ENCODE measurements at places on chromosomes 12 and 14.

DNA sequence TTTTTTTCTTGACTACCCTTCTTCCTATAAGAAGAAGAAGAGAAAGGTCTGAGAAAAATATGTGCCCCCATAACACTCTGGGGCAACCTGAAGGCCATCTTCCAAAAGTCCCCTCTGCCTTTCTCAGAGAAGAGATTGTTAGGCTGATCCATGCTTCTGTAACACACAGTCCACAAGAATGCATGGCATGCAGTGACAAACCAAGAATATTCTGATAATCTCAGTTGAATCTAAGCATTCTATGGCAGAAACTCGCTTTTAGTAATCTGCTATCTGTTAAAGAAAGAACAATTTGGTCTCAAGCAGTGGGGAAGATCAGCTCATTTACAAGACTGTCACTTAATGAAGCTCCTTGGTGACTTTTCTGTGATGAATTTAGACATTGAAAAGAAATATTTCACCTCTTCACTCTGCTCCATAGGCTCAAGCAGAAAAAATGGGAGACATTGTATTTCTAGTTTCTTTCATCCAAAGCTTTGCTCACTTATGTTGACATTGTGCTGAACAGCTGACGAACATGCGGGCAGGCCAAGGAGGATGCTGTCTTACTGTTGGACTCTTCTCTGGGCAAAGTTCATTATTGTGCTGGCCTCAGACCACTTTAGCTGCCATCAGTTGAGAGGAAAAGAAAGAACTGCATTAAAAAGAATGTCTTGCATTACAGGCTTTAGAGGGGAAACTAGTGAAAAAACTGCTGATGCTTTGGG, 957.1 kb downstream of the DIO2 start:
- no peak for DNase-seq

DNA sequence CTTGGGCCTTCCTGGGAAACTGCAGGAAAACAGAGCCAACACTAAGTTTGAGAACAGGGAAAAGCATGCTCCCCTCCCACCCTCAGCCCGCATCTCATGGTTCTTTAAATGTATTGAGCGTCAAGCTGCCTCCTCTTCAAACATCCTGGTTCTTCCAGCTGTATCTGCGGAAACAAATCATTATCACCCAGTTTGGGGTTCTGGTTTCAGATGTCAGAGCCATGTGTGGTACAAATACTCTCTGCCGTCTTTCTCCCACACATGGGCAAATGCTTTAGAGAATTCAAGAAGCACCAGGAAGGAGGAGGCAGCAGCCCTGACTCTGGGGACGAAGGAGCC, 29.1 kb downstream of the JDP2 start:
- no peak for DNase-seq

GRCh38 chr14:69324341-69324931, 64.5 kb downstream of the GALNT16 start:
- no peak for DNase-seq

- DNase-seq, result no peak
Observed at GRCh38 chr12:20278276-20278675, 90.1 kb upstream of the PDE3A start.

- DNase-seq, result no peak
Observed at GRCh38 chr12:5656836-5657235, 224.9 kb downstream of the NTF3 start.

DNA sequence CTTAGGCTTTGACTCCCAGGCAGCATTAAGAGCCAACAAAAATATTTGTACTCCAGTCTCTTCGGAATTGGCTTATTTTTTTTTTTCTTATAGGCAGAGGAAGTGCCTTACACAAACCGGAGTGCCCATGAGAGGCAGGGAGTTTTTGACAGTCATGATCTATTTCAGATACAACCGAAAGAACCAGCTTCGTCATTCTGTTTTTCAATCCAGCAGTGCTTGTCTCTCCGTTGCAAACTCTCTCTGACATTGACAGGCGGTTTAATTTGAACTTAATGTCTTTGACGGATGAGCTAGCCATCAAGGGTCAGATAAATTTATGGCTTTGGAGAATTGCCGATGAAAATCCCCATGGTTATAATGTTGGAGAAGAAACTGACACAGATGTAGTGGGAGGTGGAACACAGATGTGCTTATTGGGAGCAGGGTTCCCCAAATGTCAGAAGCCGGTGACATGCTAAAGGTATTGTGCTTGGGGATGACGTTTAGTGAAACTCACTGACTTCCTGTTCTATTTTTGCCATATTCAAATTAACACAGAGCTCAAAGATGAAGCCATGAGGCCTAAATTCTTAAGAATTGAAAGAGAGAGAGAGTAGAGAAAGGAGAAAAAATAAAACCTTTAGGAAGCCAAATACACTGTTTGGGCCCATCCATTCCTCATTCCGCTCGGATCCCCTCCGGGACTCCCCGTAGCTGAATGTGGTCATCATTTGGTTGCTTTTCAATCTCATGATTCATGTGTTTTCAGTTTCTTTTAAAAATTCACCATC, 59.7 kb downstream of the PLXNC1 start:
- DNase-seq, result no peak

DNA sequence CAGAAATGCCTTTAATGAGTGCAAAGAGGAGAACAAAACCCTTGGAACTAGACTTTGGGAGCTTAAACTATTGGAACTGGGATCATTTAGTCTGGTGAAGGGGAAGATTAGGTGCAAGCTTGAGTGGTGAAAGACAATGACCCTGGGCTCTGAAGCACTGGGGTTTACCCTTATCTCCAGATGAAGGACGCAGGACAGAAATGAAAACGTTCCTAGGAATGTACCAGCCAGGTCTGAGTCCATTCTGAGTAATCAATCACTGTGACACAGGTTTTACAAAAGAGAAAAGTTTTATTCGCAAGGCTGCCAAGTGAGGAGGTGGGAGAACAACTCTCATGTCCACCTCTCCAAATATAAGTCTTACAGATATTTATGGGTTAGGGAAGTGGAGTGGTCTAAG, 249.1 kb downstream of the LRIG3 start:
- DNase-seq, result no peak

DNA sequence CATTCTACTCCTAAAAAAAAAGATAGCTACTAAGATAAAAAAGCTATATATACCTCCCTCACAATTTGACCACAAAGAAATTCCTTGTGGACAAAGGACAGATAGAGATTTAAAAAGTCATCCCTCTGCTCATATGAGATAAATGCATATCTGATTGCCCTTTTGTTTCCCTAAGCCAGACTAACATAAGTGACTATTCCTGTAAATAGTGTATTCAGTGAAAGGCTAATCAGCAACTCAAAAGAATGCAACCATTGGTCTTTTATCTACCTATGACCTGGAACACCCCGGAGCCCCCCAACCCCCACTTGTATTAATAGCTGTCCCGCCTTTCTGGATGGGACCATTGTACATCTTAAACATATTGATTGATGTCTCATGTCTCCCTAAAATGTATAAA, 6.3 kb upstream of the TMPO start:
- DNase-seq, result no peak

DNA sequence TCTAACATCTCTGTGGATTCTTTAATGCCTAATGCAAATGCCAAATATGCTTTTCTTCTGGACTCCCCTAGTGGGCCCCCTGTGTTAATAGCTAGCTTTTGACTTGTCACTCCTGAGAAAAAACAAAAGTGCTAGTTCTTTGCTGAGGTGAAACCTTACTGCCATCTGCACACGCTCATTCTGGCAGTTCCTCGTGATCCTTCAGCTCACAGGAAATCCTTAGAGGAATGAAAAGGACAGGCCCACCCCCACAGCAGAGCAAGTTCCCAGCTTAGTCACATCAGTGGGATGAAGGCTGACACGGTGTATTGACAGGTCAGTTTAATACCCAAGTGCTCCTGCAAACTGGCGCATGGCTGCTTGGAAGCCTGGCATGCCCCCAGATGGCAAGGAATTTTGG, 165.1 kb upstream of the ATP2B1 start:
- no peak for DNase-seq

- no peak for DNase-seq
Observed at GRCh38 chr12:12398026-12398859, 41.4 kb downstream of the BORCS5 start.

DNA sequence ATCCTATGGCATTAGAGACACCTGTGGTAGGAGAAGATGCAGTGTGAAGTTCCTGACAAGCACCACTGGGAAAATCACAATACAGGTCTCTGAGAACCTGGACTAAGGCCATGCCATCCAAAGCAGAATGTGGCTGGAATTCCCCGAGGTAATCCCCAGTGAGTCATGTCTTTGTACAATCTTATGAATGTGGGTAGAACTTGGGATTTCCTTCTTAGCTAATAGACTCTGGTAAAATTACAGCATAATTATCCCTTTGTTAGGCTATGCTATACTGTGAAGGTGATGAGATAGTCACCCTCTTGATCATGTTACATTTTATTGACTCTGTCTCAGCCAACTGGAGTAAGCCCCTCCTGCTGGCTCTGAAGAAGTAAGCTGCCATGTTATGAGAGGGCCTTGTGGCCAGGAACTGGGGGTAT, 224.3 kb upstream of the DCN start:
- no peak for DNase-seq

DNA sequence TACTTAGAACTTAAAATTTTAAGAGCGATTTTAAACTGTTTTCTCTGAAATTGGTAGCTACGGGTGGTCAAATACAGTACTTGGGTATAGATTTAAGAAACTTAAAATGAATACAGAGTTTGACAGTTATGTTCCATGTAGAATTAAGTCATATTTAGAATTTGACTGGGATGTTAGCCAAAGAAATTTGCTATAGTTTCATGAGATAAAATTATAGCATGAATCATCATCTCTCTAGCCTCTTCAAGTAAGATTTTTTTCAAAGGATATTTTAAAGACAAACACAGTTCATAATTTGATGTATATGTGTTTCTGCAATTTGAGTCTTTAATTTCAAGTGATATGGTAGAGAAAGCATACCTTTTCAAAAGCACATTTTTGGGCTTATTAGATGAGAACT, 41.0 kb downstream of the ZCRB1 start:
- DNase-seq, result no peak

- DNase-seq, result no peak
Observed at GRCh38 chr12:51434305-51434704, 9.7 kb downstream of the SLC4A8 start.

DNA sequence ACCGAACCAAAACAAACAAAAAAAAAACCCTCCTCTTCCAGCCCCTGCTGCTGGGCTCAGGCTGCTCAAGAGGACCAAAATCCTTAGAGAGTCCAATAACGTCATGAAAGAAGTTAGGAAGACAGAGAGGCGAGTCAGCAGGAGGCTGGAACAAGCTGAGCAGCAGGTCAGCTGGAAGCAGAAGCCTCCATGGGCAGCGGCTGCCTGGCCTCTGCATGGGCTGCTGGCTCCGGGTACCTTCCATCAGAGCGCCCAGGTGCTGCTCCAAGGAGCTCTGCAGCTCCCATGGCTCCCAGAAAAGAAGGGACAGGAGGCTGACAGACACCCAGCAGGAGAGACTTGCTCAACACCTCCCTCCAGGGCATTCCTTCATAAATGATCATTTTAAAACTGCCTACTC, 3.2 kb upstream of the KRT2 start:
- no peak for DNase-seq

GRCh38 chr14:56131865-56132833, 13.9 kb downstream of the PELI2 start:
- DNase-seq, result no peak

DNA sequence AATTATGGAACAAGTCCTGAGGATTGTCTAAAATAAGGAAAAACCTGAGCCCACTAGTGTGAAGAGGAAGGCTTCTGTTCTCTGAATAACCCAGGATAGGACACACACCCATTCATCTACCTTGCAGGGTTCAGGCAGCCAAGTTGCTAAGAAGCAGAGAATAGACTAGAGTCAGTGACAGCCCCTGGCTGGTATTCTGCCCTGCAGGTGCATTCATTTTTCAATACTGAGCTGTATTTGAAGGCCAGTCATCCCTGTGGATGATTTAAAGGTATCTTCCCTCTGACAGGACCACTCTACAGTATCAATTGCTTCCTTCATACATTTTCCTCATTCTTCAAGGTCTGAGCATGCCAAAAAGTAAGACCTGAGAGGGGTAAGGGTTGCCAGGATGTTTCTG, 22.9 kb downstream of the WNT5B start:
- no peak for DNase-seq

DNA sequence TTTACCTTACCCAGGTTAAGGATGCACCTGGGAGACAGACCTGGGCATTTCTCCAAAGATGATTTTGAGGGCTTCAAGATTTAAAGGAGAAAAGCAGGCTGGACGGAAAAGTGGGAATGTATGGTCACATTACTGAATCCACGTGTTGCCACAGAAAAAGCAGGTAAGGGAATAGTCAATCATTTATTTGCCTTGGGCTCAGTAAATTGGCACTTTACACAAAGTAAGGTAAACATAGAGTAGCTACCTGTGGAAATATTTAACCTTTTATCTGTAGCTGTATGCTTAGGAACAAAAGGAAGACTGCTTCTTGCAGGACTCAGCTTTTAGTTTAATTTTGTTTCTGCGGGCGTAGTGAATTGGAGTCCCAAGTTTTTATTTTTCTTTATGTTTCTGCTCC, 153.3 kb downstream of the SLCO1B3 start:
- no peak for DNase-seq

GRCh38 chr12:45504316-45505010, 225.0 kb upstream of the ARID2 start:
- DNase-seq, result no peak

- no peak for DNase-seq
Observed at GRCh38 chr14:39240769-39241168, 7.1 kb downstream of the MIA2 start.

- DNase-seq, result no peak
Observed at GRCh38 chr14:99440278-99440677, 40.4 kb downstream of the SETD3 start.

DNA sequence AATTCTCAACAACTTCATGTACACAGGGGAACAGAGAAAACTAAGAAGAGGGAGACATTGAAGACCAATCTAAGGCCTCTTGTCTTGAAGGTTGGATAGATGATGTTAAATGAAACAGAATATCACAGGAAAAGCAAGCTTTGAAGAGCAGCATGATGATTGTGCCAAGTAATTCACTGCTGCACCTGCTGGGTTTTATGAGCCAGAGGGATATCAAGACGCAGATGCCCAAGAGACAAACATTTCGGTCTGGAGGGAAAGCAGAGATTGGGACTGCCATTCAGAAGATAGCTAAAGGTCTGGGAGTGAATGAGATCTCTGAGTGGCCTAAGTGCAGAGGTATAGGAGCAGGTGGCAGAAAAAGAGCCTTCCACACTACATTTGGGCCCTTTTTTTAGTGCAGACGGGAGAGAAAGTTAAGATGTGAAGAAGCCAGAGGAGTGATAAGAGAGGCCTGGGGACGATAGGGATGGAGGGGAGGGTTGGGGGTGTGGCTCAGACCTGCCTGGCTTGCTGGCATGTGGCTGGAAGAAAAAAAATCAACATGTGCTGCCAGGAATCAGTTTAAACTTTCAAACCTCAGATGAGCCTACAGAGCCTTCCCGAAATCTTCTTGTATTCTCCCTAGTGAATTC, 200.6 kb downstream of the AEBP2 start:
- DNase-seq, result no peak

DNA sequence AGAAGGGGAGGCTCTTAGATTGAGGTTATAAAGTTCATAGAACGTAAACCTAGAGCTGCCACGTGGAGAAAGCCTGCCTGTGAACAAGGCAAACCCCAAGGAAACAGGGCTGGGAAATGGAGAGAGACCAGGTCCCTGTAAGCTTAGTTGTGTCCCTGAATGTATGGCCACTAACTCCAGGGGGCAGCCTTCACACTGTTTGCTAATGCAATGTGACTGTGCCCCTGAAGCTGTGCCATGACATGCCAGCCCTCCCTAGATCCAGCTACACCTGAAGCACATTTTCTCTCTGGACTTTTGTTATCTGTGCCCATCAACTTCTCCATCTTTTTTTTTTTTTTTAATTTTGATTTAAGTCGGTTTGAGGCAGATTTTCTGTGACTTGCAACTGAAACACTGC, 60.6 kb upstream of the TMCC3 start:
- DNase-seq, result no peak

- DNase-seq, result no peak
Observed at GRCh38 chr14:28242895-28243294, 523.7 kb upstream of the FOXG1 start.
